ENCODE measurements at places on chromosomes 11 and 22.

DNA sequence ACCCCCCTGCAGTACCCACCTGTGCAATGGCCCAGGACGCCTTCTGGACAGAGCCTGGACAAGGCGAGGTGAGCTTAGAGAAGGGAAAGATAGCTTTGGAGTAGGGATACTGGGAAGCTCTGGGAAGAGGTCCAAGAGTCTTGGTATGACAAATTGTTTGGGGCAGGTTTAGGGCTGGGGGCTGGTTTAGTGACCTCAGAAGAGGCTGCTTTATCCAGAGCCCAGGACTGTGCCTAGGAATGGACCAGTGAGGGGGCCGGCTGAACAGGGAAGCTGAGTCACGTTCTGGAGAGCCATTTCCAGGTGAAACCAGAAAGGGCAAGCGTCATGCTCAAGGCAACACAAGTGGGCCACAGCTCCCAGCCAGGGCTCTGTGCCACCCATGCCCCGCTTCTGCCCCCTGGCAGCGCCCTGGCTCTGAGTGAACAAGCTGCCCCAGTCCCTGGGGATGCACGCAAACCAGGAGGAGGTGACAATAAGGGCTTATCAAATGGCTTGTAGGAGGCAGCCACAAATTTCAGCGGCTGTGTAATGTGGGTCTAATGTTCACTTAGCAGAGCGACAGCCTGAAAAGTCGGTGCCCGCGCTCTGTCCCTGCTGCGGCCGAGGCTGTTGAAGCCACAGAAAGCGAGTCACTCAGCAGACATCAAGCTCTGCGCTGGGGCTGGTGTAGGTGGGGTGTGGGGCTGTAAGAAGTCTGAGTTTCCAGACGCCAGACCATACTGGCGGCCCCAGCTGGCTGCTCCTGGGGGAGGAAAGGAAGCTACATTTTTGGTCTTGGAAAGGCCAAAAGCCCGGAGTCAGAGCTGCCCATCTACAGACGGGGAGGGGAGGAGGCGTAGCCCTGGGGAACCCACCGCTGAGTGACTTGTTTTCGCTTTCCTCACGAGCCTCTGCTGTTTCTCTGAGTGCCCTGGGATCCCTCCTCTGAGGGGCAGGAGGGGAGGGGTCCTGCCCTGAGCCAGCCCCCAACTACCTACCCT is 18.3 kb upstream of the SYT7 start:
- DNase-seq = no peak

- DNase-seq = no peak
These were observed 126.2 kb downstream of the KCNQ1 start for GRCh38 chr11:2570841-2571597.

GRCh38 chr11:134667505-134667904 is 255.5 kb upstream of the B3GAT1 start:
- DNase-seq = no peak

GRCh38 chr11:60717956-60718355 is 6.6 kb upstream of the MS4A18 start:
- no peak for DNase-seq

DNA sequence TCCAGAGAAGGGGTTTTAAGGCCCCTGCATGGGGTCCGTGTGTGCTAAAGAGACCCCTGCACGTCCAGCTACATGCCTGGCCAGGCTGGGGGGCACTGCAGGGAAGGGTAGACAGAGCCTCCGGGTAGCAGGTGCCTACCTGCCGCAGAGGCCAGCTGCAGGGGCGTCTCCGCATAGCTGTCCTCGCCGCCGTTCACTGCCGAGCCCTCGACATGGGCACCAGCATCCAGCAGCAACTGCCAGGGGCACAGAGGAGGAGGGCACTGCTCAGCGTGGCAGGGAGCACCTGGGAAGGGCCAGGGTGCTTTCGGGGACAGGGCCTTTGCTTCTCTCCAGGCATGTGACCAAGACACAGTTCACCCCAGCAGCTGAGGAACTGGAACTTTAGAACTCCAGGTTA is 59.7 kb downstream of the NAT10 start:
- DNase-seq = no peak

GRCh38 chr22:39991159-39991860 is 3.4 kb upstream of the FAM83F start:
- no peak for DNase-seq

- no peak for DNase-seq
These were observed 19.4 kb downstream of the MUC5AC start for GRCh38 chr11:1177020-1177770.

- DNase-seq = no peak
These were observed 12.7 kb upstream of the MIEF1 start for GRCh38 chr22:39489094-39490068.

- DNase-seq = no peak
These were observed 5.2 kb downstream of the MUC6 start for GRCh38 chr11:1031121-1031899.

- DNase-seq = no peak
These were observed 8.2 kb downstream of the FSHB start for GRCh38 chr11:30239025-30239424.

DNA sequence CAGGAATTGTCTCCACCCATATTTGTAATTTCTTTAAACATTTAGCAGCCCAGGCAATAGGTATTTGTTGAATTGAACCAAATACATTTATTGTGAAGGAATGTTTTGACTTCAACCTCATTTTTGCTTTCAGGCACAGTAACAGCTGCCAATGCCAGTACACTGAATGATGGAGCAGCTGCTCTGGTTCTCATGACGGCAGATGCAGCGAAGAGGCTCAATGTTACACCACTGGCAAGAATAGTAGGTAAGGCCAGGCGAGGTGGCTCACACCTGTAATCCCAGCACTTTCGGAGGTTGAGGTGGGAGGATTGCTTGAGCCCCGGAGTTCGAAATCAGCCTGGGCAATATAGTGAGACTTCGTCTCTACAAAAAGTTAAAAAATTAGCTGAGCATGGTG is 20.9 kb downstream of the ACAT1 start:
- no peak for DNase-seq

DNA sequence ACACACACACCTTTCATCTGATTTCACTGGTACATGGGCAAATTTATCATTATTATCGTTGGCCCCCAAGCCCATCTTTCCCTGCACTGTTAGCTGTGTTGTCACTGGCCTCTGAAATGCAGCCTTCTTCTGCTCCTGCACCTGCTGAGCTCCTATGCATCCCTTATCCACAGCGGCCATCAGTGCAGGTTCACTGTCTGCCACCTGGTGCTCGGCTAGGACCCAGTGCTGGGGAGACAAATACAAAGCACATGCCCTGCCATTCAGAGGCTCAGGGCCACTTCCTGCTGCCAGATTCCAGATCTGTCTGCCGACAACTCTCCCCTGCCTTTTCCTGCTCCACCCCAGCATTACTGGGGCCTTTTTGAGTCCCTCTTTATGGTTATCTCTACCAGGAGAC is 1205.4 kb downstream of the TBC1D22A start:
- DNase-seq = no peak

GRCh38 chr22:31488988-31489617 is 539 bp downstream of the EIF4ENIF1 start:
- DNase-seq = peak; percentile 17

DNA sequence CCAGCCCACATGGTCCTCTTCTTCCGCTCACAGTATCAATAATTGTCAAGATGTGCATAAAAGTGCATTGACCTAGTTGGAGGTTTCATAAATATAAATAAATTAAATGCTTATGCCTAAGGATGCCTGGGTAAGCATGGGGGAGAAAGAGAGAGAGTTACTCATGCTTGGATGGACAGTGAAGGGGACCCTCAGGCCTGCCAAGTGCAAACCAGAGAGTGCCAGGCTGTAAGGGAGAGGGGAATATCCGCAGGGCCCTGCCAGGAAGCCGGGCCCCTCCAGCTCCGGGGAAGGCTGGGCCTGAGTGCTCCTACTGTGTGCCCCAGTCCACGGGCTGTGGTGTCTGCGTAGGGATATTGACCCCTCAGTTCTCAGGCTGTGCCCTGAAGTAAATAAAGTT is 214.6 kb downstream of the DSCAML1 start:
- DNase-seq = no peak

DNA sequence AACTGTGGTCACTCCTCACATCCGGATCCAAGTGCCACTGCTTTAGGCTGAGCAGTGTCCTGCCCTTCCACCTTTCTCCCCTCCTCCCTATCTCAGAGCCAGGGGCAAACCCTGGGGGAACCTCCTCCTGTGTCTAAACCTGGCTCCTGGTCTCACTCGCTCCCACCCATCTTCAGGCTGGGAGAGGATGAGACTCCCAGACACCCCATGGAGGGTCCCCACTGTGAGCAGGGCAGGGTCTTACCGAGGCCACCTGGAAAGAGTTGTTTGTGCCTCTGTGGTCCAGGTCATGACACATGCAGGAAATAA is 93.6 kb downstream of the PDE2A start:
- DNase-seq = no peak

GRCh38 chr22:29030016-29030617 is 31.5 kb downstream of the C22orf31 start:
- DNase-seq = no peak

DNA sequence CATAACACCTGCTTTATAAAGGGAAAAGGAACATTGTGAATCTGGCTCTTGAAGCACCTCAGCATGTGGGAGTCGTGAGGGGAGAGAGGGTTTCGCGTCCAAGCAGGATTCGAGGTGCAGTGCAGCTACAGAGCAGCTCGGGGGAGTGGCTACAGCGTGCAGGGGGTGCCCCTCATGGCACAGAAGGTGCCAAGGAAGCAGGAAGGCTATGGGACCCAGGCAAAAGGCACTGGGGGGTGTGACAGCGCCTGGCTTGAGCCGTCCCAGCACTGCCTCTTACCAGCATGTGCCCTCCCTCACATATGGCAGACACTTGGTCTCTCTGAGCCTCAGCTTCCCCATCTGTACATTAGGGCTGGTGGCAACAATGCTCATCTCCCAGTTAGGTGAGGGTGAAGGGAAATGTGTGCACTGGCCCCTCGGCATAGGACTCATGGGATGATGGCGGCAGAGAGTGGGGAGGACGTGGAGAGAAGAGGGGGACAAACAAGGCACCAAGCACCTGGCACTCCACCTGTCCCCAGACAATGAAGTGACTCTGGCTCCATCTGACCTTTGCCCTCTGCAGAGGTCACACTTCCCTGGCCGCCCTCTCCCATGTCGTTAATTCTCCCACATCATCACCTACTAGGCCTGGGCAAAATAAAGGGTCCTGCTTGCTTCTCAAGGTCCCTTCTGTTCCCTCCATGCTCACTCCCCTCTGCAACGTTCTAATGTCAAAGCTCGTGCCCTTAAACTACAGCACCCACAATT is 10.4 kb downstream of the TNKS1BP1 start:
- no peak for DNase-seq

GRCh38 chr11:128302425-128303186 is 284.8 kb downstream of the ETS1 start:
- peak; percentile 64 for DNase-seq

Data from stimulated activated naive B cell treated with anti-CD40 and anti-IgM and Interleukin-4, amounts not matched to agents 10 μg/mL and 1 μg/mL and 100 μg/mL, for 72 hours (primary cell).